ENCODE measurements at places on chromosomes 7 and 10.

GRCh38 chr7:48074204-48074654, 14.8 kb upstream of the UPP1 start:
- DNase-seq, result no peak

GRCh38 chr10:89248990-89249389, 2.6 kb downstream of the LIPA start:
- no peak for DNase-seq

- DNase-seq, result no peak
Measured at GRCh38 chr10:24128066-24128730, 80.7 kb upstream of the KIAA1217 start.

- no peak for DNase-seq
Measured at GRCh38 chr7:42065942-42066341, 171.1 kb downstream of the GLI3 start.

DNA sequence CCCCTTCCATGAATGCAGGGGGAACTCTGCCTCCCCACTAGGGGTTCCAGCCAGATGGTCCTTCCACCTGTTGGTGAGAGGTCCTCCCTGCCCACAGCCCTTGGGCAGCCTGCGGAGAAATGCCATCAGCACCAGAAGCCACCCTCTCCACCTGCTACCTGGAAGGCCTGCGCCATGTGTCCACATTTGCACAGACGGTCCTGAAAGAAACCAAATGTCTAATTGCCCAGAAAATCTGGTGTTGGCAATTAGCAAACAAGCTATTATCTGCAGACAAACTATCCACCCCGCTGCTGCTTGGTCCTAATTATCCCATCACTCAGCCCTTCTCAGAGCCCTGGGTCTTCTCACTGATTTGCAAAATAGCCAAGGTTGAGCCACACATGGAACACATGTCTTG, 32.3 kb downstream of the HSPA12A start:
- no peak for DNase-seq

Measured in GOT3 (cell line).